ENCODE measurements at places on chromosomes 2 and 18. TPM values are rescaled to one million over a fixed set of nuclear protein-coding genes. Genes with fewer than 3 reads are reported as not detected.

OBSL1 gene
- 90.4 TPM for total RNA-seq

GALNT14 gene
- total RNA-seq: 0.72 TPM

FAM110C gene
- not detected for total RNA-seq

- no peak for DNase-seq
These were observed 16.0 kb upstream of the B3GNT7 start for GRCh38 chr2:231379266-231380215.

DNA sequence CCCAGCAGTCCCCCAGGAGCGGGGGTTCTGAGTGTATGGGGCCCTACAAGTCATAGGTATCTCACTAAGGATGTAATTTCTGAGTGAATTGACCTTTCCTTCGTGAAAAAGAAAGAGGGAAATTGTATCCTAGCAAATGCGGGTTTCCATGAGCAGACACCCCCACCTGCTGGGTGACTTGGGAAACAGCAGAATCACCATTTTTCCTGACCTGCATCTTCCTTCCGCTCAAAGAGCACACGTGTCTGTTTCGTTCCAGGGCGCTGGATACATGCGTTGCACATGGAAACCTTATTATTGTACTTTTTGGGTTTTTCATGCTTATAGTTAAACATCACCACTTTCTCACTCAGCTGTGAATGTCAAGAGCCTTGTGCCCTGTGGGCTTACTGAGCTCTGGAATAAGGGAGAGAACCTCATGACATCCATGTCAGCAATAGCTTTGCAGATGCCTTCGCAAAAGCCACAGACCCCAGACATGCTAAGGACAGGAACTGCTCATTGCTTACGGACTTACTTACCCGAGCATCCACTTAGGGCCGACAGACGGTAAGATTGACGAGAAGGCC lies 132.8 kb downstream of the TPO start:
- DNase-seq: peak; percentile 70

DNA sequence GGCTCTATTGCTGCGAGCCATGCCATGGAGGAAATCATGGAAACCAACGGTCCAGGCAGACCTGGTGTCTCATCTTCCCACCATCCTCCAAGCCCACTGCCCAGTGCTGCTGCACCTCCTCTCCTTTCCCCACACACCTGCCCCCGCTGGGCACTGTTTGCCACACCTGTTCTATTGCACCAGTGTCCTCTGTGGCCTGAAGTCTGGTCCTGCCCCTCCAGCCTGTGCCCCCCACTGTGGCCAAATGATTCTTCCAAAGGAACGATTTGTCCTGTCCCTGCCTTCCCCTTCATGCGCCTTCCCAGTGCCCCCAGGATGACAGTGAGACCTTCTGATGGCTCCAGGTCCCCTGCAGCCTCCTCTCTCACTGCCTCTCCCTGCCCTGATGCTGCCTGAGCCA lies 101.9 kb upstream of the TWIST2 start:
- DNase-seq: no peak

GRCh38 chr2:6780765-6781274 lies 84.9 kb downstream of the CMPK2 start:
- DNase-seq: no peak

DNA sequence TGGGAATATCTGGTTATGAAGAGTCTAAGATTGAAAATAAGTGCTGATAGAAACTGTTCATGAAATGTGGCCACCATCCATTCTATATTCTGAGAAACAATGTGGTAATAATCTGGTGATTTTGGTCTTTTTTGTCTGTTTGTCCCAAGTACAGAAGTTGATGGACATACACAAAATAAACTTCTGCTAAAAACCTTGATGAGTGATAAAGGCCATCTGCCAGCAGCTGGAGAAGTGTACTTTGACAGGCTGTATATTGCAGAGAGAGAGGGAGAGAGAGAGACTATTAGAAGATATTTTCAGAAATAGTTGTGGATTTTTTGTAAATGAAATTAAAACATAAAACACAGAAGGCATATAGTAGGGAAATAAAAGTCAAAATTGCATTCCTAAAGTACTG lies 96.9 kb upstream of the NABP1 start:
- no peak for DNase-seq

DNA sequence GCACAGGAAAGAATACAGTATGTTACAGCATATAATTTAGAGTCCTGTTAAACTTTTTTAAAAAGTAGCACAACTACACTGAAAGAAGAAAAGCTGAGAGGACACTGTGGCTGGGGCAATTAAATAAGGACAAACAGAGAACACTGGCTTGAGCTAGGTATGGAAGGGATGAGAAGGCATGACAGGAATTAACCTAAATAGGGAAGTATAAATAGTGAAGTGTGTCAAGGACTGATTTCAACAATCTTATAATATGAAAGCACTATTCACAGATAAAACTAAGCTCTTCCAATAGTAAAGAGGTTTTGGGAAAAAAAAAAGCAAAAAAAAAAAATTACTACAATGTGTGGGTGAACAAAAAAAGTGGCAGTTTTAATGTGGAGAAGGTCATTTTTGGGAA lies 45.5 kb downstream of the PPP3R1 start:
- no peak for DNase-seq

DNA sequence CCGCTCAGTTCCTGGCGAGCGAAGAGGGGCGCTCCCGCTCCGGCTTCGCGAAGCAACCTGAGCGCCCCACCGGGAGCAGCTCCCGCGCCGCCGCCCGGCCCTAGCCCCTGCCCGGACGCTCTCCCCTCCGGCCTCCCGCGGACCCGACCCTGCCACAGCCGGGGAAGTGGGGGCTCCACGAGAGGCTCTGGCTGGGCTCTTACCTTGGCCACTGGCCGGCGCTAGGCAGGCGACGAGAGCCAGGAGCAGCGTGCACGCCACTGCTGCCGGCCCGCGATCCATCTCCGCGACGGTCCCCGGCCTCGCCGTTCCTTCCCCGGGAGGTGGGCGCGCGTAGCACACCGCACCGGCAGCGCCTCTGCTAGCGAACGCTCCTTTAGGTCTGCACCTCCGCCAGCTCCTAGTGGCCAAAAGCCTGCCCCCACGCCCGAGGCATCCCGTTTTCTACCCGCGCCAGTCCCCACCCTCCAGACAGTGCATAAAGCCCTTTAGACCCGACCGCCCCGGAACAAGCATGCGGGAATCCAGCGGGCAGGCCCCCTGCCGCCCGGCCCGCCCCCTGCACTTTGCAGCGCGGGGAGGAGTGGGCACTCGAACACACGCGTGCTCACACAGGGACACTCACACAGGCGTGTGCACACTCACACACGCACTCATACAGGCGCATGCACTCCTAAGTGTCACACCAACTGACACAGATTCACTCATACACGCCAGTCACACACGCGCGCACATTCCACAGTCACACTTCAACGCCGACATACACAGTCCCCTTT lies at the start of gene LRP2:
Gene LRP2 (minus strand): TSS at position 417 of the 776 bp plus-strand sequence. CDS start 135 bp downstream, at position 282.
- no peak for DNase-seq

DNA sequence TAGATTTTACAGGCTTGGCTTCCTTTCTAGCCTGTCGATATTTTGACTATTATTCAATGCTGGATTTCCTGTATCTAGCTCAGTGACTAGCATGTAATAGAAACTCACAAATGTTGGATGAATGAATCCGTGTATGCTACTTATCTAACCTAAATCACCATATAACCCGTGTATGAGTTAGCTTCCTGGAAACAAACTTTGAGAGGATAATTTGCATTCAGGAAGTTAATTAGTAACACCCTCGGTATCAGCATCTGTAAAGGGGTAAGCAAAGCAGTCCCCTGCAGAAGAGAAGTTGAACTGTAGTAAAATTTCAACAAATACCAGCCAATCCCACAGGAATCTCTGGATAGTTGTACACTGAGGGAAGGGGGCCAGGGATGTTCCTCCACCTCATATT lies 269.4 kb upstream of the LRATD1 start:
- no peak for DNase-seq

- DNase-seq: peak; percentile 60
These were observed 282 bp upstream of the PUS10 start for GRCh38 chr2:61018318-61018755.

Measured in fibroblast of the aortic adventitia (primary cell).